ENCODE measurements at places on chromosomes 6 and 20. TPM values are rescaled to one million over a fixed set of nuclear protein-coding genes. Genes with fewer than 3 reads are reported as not detected.

The PAK5 gene
- not detected for total RNA-seq

The ENPP5 gene
- 9.3 TPM for total RNA-seq

The WFDC12 gene
- total RNA-seq: not detected

The SCP2D1 gene
- total RNA-seq: not detected

The SEMG1 gene
- not detected for total RNA-seq

The ZC2HC1B gene
- total RNA-seq: not detected

The HMGA1 gene
- total RNA-seq: 41.1 TPM

DNA sequence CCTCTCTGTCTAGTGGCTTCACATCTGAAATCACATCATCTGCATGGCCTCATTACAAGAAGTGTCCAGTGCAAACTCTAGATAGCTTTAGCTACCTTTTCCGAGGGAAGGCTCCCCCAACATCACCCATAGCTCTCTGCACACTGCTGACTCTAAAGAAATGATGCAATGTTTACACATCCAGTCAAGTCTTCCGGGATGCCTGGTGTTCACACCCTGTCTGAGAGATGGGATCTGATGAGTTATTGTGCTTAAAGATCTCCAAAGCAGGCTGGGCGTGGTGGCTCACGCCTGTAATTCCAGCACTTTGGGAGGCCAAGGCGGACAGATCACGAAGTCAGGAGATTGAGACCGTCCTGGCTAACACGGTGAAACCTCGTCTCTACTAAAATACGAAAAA lies 404.6 kb upstream of the IRAK1BP1 start:
- no peak for DNase-seq

GRCh38 chr20:10731190-10731965 lies 57.6 kb upstream of the JAG1 start:
- peak; percentile 46 for DNase-seq

DNA sequence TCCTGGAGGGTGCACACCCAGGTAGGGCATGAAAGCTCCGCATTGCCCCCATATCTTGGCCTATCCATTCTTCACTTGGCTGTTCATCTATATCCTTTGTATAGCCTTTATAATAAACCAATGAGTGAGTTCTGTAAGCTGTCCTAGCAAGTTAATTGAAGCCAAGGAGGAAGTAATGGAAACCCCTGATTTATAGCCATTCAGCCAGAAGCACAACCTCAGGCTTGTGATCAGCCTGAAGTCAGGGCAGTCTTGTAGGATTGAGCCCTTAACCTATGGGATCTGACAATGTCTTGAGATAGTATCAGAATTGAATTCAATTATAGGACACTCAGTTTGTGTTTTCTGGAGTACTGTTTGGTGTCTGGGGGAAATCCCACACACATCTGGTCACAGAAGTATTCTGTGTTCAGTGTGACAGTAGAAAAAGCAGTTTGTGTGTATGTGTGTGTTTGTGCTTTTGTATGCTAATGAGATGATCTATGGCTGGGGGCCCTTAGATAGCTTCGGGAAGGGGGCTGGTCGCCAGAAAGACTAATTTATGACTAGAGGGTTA lies 5.7 kb downstream of the NT5E start:
- DNase-seq: no peak

DNA sequence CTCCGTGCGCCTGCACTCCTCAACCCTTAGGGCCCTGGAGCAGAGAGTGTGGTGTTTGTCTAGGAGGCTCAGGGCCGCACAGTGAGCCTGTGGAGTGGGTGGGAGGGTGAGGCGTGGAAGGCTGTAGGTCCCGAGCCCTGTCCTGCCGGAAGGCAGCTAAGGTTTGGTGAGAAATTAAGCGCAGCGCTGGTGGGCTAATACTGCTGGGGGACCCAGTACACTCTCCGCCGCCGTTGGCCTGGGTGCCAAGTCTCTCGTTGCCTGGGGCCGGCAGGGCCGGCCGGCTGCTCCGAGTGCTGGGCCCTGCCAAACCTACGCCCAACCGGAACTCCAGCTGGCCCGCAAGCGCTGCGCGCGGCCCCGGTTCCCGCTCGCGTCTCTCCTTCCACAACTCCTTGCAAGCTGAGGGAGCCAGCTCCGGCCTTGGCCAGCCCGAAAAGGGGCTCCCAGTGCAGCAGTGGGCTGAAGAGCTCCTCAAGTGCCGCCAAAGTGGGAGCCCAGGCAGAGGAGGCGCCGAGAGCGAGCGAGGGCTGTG lies 40.4 kb upstream of the MCUR1 start:
- DNase-seq: no peak

- DNase-seq: no peak
Observed at GRCh38 chr20:40148886-40149285, 540.1 kb downstream of the MAFB start.

DNA sequence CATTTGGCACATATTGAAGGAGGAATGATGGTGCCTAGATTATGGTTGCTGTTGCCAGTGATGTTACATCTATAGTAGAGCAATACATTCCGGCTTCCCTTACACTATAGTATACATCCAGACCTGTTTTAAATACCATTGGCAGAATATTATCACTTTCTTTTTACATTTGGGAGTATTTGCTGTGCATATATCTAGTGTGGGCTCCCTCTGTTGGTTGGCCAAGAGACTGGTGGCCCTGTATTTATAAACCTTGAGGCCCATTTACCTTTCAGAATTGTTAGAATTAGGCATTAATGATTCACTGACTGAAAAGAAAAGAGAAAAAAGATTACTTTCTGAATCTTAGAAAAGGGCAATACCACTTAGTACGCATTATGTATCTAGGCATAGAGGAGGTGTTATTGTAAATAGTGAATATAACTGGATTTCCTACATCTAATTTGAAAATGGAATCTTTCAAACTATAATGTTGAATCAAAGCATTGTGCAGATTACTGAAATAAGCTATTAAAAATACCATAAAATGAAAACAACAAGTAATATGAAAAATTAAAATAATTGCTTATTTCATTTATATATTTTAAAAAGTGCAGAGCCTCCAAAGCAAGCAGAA lies 628.8 kb upstream of the MAN1A1 start:
- DNase-seq: peak; percentile 28

GRCh38 chr6:157864185-157864761 lies 41.2 kb downstream of the SNX9 start:
- DNase-seq: no peak
